Eye (tissue), 1 donor: ENCODE measurements at places on chromosomes 4 and X.

GRCh38 chr4:32037399-32037798 is 1317.2 kb downstream of the PCDH7 start:
- DNase-seq, result no peak

- DNase-seq, result no peak
These were observed 142.0 kb downstream of the RTL3 start for GRCh38 chrX:78517124-78517523.

DNA sequence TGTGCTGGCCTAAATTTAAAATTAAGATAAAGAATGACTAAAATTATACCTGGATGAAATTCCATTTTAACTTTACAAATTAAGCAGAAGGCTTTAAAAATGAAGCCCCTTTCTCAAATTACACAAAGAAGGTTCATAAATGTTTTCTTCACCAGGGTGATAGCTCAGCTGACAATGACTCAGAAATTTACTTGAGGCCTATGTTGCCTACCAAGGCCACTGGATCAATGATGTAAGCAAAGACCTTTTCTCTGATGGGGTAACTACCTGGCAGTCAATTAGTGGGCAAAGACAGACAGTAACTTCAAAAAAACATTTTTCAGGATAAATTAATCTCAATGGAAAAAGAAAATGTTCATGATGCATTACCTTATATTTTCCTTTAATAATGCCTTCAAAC is 23.9 kb upstream of the GPR34 start:
- no peak for DNase-seq

DNA sequence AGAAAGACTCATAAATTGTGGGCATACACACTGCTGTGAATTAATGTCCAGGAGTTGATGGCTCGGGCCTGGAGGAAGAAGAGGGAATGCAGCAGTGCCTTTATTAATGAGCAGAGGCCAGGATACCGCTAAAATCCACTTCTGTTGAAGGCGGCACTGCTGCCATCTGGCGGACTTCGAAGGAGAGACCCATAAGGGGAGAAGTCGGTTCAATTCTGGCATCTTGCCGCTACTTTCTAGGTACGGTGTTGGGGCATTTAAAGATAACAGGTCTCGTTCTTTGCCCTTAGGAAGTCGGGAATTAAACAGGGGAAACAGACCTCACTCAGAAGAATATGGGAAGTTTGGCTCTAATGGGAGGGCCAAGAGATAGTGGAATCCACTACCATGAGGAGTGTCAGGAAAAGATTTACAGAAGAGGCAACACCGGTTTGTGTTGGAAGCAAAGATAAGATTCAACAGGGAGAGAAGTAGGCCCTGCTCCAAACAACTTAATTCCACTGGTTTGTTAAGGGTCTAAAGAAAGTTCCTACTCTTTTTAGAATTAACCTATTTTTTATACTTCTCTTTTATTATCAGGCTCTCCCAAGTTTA is 133.6 kb upstream of the GIMD1 start:
- DNase-seq, result peak; percentile 72

DNA sequence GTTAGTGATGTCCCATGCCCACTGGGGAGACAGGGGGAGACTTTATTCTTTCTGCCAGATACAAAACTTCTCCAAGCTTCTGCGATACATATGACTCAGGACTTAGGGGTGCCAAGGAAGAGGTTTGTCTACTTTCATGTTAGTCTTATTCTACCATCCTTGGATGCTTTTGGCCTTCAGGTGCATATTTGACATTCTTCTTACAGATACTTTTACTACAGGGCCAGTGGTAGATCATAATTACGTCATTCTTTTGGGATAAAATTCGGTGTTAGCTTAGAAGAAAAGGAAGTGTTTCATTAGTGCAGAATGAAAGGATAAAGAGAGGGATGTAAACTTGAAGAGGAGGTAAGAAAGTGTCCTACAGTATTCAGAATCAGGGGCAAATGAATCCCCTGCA is 245.2 kb downstream of the THOC2 start:
- DNase-seq, result no peak

GRCh38 chrX:153336121-153336894 is 2.4 kb downstream of the ZNF275 start:
- DNase-seq, result no peak

- DNase-seq, result no peak
These were observed 10.3 kb upstream of the UGT2B11 start for GRCh38 chr4:69224891-69225290.

DNA sequence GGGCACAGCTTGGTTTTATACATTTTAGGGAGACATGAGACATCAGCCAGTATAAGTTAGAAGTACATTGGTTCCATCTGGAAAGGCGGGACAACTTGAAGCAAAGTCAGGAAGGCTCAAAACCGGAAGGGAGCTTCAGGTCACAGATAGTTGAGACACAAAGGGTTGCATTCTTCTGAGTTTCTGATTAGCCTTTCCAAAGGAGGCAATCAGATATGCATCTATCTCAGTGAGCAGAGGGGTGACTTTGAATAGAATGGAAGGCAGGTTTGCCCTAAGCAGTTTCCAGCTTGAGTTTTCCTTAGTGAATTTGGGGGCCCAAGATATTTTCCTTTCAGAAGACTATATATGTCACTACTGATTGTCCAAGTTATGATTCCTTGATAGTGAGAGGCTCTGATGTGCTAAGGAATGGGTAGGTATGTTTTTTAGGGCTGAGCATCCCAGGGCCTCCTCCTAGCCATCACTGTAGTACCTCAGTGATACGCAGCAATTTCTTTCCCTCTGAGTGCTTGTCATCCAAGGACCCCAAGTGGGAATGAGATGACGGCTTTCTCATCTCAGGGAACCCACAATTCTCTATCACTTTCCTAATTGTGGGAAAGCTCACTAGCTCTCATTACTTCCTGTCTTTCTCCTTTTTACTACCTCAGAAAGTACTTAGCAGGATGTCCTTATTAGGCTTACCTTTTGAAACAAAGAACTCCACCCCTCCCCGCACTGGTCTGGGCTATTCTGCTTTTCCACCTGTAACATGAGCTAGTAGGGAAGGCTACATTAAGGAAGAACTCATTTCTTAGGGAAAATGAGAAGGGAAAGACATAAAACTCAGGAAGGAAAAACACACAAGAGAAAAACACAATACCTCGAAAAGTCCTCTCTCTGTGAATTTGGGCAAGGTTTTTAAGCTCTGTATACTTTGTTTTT is 632.7 kb downstream of the RAPGEF2 start:
- DNase-seq, result no peak

DNA sequence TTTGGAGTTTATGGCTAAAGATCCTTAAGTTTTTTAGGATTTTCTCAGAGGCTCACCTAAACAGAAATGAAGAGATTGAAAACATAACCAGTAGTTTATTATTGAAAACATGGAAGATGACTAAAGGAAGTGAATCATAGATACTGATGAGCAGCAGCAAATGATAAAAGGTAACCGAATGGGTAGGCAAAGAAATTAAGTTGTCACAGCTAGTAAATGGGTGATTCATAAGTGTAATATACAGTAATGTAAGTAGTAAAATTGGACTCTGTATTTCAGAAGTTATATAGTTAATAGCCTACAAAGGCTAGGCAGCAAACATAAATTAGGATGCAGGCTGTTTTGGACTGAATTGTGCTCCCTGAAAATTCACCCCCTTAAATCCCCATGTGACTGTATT is 59.0 kb upstream of the ADGRA3 start:
- no peak for DNase-seq

GRCh38 chrX:153687121-153688039 is at the start of gene SLC6A8:
TSS of gene SLC6A8 (plus strand) at chrX:153687926. CDS start at chrX:153688575, 649 bp downstream.
- DNase-seq, result peak; percentile 82
